ENCODE measurements at places on chromosomes 11 and 22.

- DNase-seq: no peak
Observed at GRCh38 chr11:117175781-117176180, 2.8 kb upstream of the SIDT2 start.

DNA sequence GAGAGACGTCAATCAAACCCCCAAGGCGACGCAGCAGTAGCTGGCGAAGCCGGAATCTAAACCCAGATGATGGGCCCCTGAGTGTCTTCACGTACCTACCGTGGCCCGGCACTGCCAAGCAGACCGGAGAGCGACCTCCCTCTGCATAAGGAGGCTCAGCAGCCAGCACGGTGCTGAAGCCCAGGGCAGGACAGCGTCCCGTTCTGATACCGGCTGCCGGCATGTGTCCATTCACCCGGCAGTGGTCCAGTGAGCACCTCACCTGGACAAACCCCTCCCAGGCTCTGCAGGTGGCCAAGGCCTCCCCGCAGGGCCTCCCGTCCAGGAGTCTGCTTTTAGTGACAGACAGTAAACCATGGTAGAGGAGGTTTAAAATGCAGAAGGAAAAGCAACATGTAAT lies 142.0 kb downstream of the BRD1 start:
- DNase-seq: no peak

GRCh38 chr11:101444164-101444563 lies 139.6 kb downstream of the TRPC6 start:
- no peak for DNase-seq

DNA sequence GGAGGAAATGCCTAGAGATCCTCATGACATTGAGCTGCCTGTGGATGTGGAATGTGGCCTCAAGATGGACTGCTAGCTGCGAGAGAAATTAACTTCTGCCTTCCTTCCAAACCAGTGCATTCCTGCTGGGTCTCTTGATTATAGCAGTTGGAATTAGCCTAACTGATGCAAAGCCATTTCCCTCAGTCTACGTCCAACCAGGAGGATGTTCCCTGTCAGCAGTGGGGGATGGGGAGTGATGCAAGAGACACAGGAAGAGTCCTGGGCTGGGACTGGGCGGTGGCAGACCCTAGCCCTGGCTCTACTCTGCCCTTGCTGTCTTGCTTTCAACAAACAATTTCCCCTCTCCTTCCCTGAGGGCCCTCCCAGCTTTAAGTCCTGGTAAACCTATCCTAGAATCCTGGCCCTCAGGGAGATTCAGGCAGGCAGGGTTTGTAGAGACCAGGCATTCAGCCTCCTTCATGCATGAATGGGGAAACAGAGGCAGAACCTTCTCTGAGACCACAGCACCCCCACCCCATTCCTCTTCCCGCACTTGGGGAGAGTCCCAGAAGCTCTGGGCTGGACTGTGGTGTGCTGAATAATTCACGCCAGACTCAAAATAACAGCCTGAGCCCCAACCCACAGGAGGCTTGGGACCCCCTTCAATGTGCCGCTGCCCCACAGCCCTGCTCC lies 17.0 kb downstream of the C11orf96 start:
- no peak for DNase-seq

DNA sequence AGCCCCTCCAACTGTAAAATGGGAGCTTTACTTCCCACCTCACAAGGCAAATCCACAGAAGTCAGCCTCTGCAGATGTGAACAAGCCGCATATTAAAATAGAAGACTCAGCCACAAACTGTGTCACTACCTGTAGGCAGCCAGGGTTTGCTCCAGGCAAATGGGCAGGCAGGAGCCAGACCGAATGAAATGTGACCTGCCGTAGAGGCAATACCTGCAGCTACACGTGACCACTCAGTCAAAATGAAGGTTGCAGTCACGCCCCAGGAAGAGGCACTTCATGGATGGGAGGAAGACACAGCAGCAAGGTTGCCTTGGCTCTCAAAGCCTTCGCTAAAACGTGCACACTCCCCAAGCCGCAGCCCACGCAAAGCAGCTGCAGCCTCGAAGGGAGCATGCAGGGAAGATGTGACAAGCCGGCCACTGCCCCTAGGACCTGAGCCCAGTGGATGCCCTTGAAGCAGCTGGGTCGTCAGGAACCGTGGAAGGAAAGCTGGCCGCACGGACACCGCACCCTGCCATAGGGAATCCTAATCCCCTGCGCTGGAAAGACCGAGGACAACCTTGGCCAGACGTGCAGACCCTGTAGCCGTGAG lies 53.1 kb downstream of the SHANK2 start:
- no peak for DNase-seq

DNA sequence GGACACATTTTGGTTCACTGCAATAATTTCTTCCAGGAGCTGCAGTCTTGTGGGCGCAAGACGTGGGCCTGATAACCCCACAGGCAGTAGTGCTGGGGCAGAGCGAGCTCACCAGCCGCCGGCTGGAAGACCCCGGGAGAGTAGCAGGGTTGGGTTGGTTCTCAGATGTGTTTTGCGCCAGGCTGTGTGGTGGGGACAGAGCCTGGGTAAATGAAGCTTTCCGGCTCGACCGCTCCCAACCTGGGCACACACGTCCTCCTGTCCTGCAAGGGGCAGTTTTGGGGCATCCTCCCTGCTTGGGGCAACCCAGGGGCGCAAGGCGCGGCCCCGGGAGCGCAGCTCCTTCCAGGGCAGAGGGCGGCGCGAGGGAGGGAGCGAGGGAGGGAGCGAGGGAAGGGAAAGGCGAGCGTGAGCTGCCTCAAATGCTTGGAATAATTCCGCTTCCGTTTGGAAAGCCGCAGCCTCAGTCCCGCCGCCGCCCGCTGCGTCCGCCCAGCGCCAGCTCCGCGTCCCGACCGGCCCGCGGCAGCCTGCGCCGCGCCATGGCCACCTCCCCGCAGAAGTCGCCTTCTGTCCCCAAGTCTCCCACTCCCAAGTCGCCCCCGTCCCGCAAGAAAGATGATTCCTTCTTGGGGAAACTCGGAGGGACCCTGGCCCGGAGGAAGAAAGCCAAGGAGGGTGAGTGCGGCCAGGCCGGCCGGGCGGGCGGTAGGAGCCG lies at the start of gene PARVA:
TSS of gene PARVA (plus strand) at position 466 of the 718 bp plus-strand sequence. CDS start at position 543, 77 bp downstream.
- peak; percentile 10 for DNase-seq

GRCh38 chr11:47869544-47870393 lies 21.6 kb upstream of the NUP160 start:
- no peak for DNase-seq

DNA sequence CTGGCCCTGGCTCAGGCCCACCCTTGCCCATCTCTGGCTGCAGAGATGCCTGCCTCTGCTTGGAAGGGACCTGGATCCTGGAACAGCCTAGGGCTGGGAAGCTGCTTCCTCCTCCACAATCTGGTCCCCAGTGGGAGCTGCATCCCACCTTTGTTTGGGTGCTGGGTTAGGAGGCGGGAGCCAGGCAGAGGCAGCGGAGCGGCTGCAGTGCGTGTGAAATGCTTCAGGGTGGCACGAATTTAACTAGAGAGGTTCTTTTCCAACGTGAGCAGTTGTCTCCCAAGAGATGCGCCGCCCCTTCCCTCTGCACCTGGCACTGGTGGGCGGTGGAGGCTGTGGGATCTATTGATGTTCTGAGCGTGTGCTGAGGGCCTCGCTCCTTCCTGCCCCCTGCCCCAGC lies 31.6 kb downstream of the BRSK2 start:
- no peak for DNase-seq

DNA sequence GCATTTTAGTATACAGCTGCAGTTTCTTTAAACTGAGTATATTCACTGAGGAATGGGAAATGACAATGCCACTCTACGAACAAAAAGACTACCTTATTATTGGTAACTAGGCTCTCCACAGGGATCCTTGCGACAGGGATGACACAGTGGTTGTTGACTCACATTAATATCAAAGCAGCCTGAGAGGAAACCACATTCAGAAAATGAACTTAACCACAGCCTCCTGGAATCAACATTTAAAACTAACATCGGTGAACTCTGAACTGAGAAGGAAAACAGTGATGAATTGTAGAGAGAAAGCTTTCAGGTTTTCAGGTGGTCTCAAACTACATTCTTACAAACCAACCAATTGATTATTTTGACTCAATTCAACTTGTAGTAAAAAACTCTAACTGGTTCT lies 90.3 kb upstream of the MTMR2 start:
- no peak for DNase-seq

DNA sequence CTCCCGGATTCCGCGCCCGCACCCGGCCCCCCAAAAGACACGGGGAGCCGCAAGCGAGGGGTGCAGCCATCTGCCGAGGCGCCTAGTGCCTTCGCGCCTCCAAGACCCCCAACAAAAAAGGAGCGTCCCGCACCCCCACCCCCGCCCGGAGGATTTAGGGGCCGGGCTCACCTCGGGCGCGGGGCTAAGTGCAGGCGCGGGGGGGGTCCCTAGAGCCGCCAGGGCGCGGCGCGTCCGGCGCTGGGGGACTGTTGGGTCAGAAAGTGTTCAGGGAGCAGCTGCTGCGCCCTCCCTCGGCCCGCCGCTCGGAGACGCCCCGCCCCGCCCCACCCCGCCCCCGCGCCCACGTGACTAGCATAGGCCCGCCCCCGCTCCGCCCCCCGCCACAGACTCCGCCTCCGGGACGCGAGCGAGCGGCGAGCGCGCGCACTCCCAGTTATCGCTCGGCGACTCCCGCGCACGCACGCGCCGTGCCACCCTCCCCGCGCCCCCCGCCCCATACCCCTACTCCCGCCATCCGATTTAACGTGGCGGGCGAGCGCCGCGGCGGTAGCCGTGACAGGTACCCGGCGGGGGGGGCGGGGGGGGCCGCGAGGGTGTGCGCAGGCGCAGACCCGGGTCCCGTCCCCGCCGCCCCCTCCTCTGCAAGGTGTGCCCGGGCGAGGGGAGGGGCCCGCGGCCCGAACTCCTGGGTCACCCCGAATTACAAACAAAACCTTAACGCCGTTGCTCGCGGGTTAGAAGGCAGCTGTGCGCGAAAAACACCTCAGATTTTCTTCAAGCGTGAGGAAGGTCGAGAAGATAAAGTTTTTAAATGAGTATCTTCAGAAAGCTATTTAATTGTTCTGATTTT lies 56.2 kb downstream of the KCNJ4 start:
- DNase-seq: peak; percentile 63

DNA sequence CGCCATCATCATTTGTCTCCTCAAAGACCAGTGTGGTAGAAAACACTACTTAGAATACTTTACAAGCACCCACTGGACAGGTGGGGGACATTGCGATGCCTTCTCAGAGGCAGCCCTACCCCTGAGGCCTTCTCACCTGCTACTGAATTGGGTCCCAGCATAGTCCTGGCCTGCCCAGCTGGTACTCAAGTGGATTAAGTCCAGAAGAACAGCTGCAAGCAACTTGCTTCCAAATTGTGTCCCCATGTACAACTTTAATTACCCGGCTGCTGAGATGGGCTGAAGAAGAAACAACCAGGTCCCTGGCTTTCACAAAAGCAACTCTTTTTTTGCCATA lies 12.3 kb downstream of the ABTB2 start:
- DNase-seq: no peak

GRCh38 chr22:27149921-27150543 lies 492.6 kb downstream of the MIAT start:
- DNase-seq: no peak

GRCh38 chr11:60208146-60208895 lies 25.4 kb upstream of the MS4A6A start:
- no peak for DNase-seq

DNA sequence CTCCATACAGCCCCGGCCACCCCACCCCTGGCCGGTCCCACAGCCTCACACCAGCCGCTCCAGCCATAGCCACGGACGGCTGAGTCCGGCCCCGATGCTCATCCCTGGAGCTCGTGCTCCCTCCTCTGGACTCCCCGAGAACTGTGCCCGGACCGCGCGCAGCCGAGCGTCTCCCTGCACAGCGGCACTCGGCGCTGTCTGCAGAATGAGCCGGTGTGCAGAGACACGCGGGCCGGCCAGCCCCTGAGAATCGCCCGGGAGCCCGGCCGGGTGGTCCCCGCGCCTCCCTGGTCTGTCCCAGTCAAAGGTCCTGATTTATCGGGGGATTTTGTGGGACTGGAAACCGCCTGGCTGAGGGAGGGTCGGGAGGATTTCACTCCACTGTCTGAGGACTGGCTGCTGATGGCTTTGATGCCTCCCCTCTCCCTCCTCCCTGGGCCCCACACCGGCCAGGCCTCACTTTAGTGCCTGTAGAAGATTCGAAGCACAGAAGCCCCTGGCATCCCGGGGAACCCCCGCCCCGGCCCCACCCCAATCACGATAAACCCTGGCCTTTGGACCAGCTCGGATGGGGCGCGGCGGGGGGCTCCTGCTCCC lies 102.7 kb downstream of the BRD1 start:
- peak; percentile 84 for DNase-seq

GRCh38 chr11:95678988-95679387 lies 110.6 kb downstream of the FAM76B start:
- no peak for DNase-seq

DNA sequence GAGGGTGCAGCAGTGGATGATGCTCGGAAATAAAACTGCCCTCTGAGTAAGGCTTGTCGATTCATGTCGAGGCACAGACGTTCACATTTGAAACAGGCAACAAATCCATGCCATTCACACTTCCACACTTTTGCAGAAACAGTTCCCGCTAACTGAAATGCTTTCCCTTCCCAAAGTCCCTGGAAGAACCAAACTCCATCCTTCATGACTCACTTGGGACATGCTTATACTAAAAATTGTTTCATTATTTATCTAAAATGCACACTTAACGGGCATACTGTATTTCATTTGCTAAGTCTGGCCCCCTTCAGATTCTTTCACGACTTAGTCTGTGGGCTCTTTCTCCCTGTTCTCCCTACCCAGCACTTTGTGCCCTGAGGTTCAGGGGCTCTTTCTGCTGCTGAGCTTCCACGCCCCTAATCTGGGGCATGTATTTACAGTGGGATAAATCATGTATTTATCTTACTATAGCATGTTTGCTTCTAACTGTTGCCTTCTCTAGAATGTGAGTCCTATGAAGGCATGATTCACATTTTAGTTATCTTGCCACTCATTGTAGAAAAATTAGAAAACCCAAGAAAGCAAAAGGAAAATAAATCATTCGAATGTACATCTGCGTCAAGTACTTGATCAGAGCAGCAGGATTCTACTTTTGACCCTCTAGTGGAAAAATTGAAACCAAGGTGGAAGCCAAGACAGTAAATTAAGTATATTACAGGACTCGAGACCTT lies 12.5 kb downstream of the SCGB1A1 start:
- no peak for DNase-seq

Data from HuH-7.5 (cell line).